ENCODE measurements at places on chromosomes 4 and X. TPM values are rescaled to one million over a fixed set of nuclear protein-coding genes. Genes with fewer than 3 reads are reported as not detected.

Gene IL15
- 7.6 TPM for polyA plus RNA-seq

Gene PAGE5
- not detected for polyA plus RNA-seq

Gene FREM3
- not detected for polyA plus RNA-seq

Gene ARSJ
- 33.7 TPM for polyA plus RNA-seq

Gene PLAC8
- 0.79 TPM for polyA plus RNA-seq

Gene UGT8
- not detected for polyA plus RNA-seq

Gene CLNK
- not detected for polyA plus RNA-seq

Gene PDE6B
- not detected for polyA plus RNA-seq

Gene DDX3X
- 130 TPM for polyA plus RNA-seq

Gene SCD5
- polyA plus RNA-seq: 12.5 TPM

Gene HMGN5
- 3.7 TPM for polyA plus RNA-seq

Gene TLR3
- 0.68 TPM for polyA plus RNA-seq

Gene UGT2B17
- polyA plus RNA-seq: not detected

Gene RBMXL3
- not detected for polyA plus RNA-seq

Gene TIGD4
- not detected for polyA plus RNA-seq

Gene TXK
- not detected for polyA plus RNA-seq

Gene NAA11
- polyA plus RNA-seq: not detected

Data from GM23248 (cell line).